Stimulated activated CD4-positive, alpha-beta T cell treated with anti-CD3 and anti-CD28 coated beads, Interleukin-12 subunit alpha, Interleukin-12 subunit beta, amount 100 ng/mL, for 24 hours (primary cell): ENCODE measurements at places on chromosomes 4 and X.

GRCh38 chrX:42087960-42088359 is 164.6 kb upstream of the CASK start:
- DNase-seq = no peak

- no peak for DNase-seq
Observed at GRCh38 chr4:57151481-57151880, 41.3 kb upstream of the IGFBP7 start.

DNA sequence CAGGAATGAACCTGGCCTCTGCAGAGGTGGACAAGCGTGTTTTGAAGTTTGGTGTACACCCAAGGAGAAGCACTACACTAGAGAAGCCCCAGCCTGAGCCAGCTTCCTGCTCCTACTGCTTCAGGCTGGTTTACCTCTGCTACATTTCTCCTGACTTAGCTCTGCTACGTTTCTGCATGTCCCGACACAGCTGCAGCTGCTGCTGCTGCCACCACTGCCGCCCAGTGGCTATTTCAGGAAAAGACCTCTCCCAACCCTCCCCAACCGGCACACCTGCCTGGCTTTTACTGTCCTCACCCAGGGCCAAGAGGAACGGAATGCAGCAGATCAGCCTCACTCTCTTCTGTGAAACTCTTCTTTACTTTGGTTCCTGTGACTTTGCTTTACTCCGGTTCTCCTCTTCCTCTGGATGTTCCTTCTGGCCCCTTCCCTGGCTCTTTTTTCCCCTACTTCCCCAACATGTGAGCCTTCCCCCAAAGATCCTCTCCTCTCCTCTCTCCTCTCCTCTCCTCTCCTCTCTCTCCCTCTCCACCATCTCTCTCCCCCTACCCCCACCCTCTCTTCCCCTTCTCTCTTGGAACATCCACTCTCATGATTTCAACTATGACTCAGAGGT is 3.1 kb upstream of the P2RY4 start:
- peak; percentile 10 for DNase-seq

- no peak for DNase-seq
Observed at GRCh38 chr4:130064471-130064870, 968.5 kb downstream of the C4orf33 start.

DNA sequence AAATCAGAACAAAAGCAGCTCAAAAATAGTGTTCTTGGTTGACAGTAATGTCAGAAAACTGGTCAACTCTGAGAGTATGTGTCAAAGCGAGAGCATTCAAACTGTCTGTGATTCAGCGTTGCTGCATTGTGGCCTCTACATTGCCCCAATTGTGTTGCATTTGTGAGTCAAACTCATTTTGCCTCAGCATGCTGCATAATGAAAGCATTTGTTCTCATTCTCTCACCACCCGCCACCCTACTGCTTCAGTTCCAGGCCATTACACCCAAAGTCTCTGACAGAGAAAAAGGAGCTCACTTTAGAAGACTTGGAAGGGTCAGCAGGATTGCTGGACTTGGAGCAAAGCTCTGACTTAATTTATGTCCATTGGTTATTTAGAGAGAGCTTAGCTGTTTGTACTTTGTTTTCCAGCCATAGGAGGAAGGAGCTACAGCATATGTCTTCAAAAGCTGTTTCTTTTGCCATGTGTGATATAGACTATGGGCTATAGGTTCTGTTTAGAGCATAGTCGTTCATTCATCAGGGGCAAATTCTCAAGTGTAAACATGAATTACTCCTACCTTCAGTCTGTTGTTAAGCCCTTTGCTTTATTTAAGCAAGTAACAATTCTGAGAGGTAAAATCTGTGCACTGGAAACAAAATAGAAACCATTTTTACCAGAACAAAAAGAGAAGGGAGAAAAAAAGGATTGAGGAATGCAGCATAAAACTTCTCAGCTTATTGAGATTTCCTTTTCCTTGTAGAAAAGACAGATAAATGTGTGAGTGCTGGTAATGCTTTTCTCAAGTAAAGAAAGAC is 153.4 kb upstream of the ANK2 start:
- no peak for DNase-seq

DNA sequence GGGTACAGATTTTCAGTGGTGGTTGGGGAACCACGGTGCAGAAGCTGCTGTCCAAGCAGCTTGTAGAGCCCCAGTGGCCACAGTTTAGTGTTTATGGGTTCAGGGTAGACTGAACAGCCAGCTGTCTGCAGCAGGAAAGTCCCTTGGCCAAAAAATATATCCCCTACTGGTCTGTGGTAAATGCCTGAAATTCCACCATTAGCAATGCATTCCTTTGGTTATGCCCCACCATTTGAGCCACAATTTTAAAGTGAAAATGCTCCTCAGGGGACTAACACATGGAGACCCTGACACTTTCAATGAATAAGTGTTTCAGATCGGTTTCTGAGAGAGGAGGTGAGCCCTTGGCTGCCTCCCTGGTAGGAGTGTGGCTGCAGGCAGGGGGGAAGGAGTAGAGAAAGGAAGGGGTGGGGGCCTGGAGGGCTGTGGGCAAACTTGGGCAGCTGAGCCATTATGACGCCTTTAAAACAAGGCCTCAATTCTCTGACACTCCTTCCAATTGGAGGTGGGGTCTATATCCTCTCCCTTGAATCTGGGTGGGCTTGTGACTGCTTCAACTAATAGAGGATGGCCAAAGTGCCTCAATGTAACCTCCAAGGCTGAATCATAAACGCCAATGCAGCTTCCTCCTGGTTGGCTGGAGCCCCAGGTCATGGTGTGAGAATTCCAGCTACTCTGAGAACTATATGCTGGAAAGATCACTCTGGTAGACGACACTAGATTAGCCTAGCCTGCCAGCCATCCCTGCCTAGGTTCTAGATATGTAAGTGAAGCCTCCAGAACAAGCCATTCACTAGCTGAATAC is 75.8 kb upstream of the ATP6AP2 start:
- no peak for DNase-seq

GRCh38 chrX:29024871-29025270 is 437.6 kb downstream of the IL1RAPL1 start:
- DNase-seq = no peak

DNA sequence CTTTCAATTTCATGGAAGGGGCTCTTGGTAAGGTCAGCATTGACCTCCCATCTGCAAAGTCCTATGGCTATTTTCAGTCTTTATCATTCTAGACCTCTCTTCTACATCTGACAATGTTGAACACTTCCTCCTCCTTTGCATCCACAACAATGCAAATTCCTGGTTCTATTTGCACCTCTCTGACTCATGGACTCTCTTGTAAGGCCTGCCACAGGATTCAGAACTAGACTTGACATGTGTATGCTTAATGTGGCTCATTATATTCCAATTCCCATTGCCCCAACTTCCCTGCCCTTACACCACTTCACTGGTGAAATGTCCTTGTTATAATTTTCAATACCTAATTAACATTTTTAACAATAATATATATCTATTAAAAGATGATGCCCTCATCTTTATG is 314.3 kb upstream of the FGF13 start:
- no peak for DNase-seq

DNA sequence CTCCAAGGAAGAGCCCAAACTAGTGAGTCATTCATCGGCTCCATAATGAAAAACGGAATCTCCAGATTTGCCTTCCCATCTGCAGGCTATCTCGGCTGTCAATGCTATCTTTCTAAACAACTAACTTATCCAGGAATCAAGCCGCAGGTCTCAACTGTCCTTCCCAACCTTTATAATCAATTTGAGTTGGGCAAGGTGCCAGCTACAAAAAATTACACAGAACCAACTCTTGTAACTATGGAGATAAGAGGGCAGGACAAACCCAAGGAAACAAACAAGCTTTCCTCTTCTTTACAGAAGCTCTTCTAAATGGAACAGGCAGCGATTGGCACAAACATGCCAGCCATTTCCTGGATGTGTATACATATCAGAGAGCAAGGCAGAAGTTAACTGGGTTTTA is 61.2 kb upstream of the RAI2 start:
- no peak for DNase-seq

DNA sequence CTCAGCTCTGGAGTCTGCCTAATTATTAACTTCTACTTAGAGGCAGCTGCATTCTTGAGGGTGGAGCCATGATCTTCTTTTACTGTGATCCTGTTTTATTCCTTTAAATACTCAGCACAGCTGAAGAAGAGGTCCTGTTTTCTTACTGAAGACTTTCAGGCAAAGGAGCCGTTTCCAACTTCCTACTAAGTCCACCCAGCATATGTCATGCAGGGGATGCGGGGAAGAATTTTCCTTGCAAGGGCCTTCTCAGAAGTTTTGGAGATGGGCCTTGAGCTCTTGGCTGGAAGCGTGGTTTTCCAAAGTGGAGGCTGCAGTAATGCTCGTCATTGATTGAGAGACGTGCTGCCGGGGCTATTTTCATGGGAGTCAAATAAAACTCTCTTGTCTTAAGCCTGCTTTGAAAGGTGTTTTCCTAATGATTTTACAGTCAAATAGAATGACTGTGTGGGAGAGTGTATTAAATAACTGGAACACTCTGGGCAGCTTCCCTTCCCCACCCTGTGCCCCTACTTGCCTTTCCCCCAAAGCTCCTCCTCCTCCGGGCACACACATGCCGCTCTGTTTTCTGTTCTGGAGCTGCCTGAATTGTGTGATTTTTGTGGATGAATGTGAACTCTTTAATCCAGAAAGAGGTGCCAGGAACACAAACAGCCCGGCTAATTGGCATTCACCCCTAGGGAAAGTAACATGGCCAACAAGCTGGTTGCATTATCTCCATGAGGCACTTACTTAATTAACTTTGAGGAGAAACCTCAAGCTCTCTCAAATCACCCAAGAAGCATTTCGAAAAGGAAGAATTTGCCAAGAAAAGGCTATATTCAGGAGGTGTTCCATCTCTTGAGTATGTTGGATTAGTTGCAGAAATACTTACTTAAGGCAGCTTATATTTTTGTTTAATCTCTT is 28.1 kb downstream of the FGF2 start:
- no peak for DNase-seq
